ENCODE measurements at places on chromosomes 4 and X.

GRCh38 chrX:39196192-39197102, 395.2 kb downstream of the MID1IP1 start:
- DNase-seq, result peak; percentile 43

DNA sequence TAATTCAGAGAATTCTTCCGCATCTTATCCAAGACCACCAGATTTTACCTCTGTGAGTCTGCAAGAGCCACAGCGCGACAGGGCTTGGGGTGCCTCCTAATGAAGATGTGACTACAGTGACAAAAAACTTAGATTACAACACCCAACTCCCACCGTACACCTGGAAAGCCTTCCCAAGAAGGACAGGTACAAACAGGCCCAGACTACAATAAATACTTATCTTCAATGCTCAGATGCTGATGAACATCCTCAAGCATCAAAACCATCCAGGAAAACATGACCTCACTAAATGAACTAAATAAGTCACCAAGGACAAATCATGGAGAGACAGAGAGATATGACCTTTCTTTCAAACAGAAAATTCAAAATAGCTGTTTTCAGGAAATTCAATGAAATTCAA, 20.8 kb upstream of the ABCG2 start:
- DNase-seq, result no peak

GRCh38 chrX:17592117-17592516, 145.2 kb upstream of the SCML1 start:
- DNase-seq, result no peak

DNA sequence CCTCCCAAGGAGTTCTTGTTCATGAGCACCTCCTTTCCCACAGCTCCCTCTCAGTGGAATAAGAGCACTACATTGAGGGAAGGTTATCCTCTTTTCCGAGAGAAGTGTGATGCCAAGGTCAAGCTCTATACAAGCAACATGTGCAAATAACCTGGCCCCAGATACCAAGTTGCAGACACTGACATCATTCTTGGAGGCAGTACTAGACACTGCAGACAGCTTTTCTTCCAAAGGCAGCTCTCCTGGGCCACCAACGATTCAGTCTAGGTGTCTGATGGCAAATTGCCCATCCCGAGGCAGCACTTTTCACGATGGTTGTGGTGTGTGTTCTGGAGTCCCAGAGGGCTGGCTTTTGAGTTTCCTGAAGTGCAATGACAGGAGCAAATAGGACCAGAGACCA, 384.9 kb downstream of the TLL1 start:
- DNase-seq, result no peak

DNA sequence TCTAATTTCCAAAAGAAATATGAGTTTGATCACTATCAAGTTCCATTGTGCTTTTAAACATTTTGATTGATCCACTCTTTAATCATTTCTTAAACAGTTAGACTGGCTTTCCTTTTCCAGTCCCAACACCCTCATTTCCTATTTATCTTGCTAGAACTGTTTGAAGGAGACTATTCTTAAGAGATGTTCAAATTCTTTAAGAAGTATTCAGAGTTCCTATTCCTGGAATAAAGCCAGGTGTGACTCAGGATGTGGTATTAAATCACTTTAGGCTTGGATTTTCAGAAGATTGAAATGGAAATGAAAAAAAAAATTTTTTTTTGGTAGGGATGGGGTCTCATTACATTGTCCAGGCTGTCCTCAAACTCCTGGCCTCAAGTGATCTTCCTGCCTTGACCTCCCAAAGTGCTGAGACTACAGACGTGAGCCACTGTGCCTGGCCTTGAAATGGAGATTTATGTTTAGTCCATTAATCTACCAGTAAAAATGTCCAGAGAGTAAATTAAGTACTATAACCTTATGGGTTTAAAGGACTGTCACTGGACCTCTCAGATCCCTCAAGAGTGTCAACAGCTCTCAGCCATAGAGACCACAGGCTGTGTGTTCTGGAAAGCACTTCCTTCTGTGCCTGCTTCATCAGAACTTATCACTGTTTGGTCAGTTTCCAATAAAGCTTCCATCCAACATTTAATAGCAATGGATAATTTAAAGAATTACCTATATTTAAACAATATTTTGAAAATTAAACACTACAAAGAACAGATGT, 90.7 kb downstream of the CDS1 start:
- DNase-seq, result no peak

GRCh38 chrX:140355922-140356321, 148.9 kb downstream of the SOX3 start:
- DNase-seq, result no peak

DNA sequence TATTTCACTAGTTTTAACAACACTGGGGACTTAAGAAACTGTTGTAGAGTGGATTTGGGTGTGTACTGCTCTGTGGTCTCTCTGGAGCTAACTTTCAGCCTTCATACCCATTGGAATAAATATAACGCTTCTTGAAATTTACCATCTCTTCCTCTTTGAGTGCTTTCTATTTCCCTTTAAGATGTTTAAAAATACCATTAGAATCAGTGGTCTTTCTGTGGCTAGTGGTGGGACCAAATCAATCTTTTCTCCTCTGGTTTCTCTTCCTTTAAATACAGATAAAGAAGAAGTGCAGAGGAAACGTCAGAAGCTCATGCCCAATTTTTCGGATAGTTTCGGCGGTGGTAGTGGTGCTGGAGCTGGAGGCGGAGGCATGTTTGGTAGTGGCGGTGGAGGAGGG, 92.0 kb downstream of the NFKB1 start:
- no peak for DNase-seq

GRCh38 chrX:11412715-11413623, 119.8 kb downstream of the AMELX start:
- no peak for DNase-seq

GRCh38 chr4:1608821-1609500, 75.2 kb downstream of the FAM53A start:
- DNase-seq, result no peak

DNA sequence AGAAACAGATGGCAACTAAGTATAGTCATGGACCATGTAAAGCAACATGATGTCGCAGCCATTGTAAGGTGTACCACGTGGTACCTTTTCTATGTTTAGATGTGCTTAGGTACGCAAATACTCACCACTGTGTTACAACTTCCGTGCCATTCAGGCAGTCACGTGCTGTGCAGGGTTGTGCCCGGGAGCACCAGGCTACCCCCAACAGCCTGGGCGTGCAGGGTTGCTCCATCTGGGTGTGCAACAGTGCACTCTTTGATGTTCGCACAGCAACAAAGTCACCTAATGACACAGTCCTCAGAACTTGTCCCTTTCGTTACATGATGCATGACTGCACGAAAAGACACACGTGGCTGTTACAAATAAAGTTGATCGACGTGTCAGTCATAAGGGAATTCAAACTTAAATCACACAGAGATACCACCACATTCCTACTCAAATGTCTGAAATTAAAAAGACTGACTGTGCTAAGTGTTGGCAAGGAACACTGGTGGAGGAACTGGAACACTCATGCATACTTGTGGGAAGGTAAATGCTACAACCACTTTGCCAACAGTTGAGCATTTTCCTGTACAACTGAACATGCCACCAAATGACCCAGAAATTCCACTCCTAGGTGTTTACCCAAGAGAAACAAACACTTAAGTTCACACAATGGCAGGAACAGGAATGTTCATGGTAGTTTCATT, 24.3 kb downstream of the CPLX1 start:
- no peak for DNase-seq

DNA sequence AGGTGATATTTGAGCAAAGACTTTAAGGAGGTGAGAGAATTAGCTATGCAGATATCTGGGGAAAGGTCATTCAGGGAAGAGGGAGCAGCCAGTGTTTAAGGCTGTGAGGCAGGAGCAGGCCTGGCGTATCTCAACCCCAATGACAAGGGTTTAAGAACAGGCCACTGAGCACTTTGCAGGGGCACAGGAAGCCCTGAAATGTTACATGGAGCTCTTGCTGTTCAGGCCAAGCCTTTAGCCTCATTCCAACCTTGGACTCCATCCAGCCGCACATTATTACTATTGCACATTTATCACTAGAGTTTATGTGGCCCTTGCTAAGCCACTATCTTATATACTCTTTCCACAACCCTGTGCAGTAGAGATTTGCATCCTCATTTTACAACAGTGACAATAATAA, 114.0 kb downstream of the EFNB1 start:
- no peak for DNase-seq

DNA sequence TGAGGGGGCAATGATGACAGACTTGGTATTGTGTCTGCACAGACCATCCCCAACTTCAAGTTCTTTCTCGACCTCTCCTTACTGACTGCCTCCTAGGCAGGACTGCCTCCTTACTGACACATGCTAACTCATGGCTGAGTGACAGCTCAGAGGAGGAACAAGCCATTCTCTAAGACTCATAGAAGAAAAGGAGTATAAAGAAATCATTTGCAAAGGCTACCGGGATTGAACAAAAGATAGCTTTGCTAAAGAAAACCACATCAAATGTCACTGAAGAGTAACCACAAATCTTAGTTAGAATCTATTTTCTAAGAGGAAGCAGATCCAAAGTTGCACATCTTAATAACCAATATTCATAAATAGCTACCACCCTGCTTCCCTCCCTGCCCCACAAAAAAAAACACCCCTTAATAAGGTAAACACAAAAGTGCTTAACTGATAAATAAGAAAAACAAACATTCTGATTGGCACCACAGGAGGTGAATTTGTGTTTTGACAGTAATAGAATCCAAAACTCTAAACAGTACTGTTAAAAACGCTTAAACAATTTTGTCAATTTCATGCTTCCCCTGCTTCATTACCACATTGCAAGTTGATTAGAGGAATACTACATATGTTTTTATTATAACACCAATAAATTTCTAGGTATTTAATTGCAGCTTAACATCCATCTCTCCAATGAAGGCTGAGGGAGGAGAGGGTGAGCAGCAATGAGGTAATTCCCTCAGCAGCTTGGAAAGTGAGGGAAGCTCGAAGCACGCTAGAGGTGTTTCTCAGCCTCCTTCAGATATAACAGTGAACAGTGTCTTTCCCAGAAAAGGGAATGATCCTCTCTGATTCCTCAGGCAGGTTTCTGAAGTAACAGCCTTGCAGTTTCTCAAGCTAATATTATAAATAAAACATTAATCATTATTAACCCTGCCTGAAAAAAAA, 160.0 kb downstream of the HNRNPD start:
- no peak for DNase-seq

DNA sequence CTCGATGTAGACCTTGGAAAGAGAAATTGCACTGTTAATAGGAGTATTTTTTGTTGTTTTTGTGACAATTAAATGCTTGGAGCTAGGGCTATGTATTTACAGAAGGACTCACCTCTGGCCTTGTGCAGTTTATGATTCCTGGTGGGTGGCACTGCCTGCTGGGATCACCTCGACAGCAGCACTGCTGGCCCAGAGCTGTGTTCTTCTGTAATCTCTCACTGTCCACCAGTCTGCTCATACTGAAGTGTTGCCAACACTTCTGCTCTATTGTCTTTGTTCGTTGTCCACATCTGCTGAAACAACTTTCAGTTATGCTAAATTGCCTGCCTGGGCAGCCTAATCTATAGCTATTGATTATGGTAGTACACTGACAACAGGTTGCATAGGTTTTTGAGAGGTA, 194.4 kb upstream of the ANK2 start:
- DNase-seq, result no peak

DNA sequence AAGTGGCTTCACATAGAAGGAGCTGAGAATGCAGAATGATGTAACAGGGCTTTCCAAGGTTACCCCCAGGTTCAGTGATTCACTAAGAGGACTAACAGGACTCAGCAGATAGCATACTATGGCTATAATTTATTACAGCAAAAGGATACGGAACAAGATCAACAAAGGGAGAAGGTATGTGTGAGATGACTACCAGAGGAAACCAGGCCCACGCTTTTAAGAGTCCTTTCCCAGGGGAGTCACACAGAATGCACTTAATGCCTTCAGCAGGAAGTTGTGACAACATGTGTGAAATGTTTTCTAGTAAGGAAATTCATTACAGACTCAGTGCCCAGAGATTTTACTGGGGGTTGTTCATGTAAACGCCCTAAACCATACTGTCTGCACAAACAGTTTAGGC, 373.6 kb upstream of the MAGEB2 start:
- no peak for DNase-seq

DNA sequence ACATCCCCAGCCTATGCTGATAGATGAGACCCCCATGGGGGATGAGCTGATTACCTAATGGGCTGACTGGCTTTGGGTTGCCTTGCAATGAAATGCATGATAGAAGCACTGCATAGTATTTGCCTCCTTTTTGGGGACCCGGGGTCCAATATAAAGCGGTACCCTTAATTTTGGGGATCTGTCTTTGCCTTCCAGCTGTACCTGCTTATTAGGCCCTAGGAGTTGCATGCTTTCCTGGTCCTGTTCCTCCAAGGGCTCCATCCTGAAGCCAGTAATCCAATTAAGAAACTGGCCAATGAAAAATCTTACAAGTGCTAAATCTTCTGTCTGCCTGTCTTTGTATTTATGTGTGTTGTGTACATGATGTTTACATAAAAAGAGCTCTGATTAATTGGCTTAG, 791.6 kb downstream of the TRIML1 start:
- no peak for DNase-seq

GRCh38 chr4:113469023-113469390, 292.5 kb downstream of the CAMK2D start:
- DNase-seq, result no peak

- peak; percentile 88 for DNase-seq
Observed at GRCh38 chrX:49166914-49167739, 4.6 kb downstream of the MAGIX start.

- no peak for DNase-seq
Observed at GRCh38 chrX:31333165-31333831, 261.5 kb upstream of the FTHL17 start.

DNA sequence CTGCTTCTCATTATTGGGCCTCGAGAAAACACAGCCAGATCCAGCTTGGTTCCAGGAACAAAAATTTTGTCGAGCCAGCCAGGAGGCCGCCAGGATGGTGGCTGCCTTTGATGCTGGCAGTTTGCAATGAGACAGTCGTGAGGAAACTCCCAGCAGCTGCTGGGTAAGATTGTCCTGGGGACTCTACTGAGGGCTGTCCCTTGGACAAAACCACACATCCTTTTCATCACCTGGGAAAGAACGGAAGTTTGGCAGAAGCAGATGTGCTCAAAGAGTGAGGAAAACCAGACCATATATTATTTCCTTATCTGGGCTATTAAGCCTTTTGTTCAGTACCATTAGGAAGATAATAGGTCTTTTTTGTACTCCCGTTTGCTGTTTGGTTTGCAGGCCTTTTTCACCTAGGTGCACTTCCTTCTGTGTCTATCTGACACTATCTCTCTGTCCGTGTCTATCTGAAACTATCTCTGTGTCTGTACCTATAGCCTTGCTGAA, 13.4 kb upstream of the PAPSS1 start:
- no peak for DNase-seq

DNA sequence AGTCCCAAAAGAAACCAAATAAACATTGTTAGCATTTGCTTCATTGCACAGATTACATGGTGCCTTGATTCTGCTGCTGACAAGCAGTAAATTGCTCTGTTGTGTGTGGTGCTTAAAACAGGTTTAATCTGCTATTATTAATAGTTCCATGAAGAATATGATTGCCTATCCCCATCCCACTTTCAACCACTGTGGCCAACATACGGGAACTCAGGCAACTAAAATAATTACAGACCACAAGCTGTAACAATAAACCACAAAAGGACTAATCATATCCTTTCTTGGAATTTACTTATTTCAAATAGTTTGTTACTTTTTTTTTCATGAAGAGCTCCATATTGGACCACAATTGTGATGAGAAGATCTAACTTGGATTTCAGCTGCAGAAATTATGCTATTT, 131.5 kb downstream of the PACRGL start:
- DNase-seq, result no peak

All from GF-D8 (cell line).